Stomach (tissue), 19 donors: ENCODE measurements at places on chromosomes 7 and 10. TPM values are rescaled to one million over a fixed set of nuclear protein-coding genes. Genes with fewer than 3 reads are reported as not detected.

DNA sequence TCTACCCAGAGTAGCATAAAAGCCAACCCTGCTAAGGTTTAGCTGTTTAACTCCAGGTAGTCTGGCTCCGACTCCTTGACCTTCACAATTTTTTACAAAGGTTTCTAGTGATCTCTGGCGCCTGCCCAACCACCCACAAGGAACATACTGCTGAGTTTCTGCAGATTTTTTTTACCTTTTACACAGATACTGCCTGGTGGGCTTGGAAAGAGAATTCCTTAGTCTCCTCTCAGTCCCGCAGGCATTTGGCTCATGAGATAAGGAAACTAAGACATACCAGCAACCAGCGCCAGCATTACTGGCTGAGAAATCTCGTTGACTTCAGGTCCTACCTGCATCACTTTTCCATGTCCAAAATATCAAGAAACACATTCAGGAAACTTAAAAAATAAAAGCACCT is 51.1 kb upstream of the LYZL1 start:
- no peaks in the 10 kb centered on the region for H3K4me1 ChIP-seq
- no peak overlapping the region for H3K4me3 ChIP-seq
- DNase-seq = no peak
- no peak overlapping the region for H3K27ac ChIP-seq

CLCN1 gene
- 0.28 TPM for polyA plus RNA-seq

SPDYE2 gene
- polyA plus RNA-seq = not detected

PLEKHS1 gene
- 1.1 TPM for polyA plus RNA-seq

GRCh38 chr10:114631666-114632417 is 26.2 kb downstream of the ABLIM1 start:
- no peaks in the 10 kb centered on the region for H3K36me3 ChIP-seq
- peaks cover 3% of the 10 kb centered on the region for H3K27me3 ChIP-seq
- H3K27ac ChIP-seq = peak overlapping the region; percentile 24
- DNase-seq = peak; percentile 83
- peaks cover 68% of the 10 kb centered on the region for H3K4me1 ChIP-seq

DNA sequence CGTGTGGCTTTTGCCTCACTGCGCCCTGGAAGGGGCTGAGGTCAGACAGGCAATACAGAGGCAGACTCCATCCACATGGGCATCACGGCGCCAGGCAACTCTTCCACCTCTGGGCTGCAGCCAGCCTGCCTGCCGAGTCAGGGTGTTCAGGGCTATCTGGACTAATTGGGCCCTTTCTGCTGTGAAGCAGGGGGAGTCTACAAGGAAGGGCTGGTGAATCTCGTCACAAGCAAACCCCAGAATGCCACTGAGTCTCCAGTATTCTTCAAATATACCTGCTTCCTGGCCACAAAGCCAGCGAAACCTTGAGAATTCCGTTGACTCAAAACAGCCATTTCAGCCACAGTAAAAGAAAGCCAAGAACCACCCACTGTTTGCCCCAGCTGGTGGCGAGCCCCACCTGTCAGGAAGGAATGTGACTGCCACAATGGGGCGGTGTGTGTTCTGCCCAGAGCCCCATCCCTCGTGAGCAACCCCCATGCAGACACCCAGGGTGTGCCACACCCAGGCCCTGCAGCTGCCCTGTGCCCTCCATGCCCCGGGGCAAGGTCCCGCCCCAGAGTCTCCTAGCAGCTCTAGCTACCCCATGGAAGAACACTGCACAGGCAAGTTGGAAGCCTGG is 117.3 kb downstream of the FAM53B start:
- H3K4me1 ChIP-seq = peaks cover 64% of the 10 kb centered on the region
- peak overlapping the region; percentile 60 for H3K27ac ChIP-seq
- H3K4me3 ChIP-seq = no peak overlapping the region

H2BK1 gene
- polyA plus RNA-seq = not detected

GRCh38 chr7:55160539-55160938 is 141.7 kb downstream of the EGFR start:
- H3K4me3 ChIP-seq = no peak overlapping the region
- no peak overlapping the region for H3K27ac ChIP-seq
- H3K4me1 ChIP-seq = no peaks in the 10 kb centered on the region
- no peaks in the 10 kb centered on the region for H3K27me3 ChIP-seq

DNA sequence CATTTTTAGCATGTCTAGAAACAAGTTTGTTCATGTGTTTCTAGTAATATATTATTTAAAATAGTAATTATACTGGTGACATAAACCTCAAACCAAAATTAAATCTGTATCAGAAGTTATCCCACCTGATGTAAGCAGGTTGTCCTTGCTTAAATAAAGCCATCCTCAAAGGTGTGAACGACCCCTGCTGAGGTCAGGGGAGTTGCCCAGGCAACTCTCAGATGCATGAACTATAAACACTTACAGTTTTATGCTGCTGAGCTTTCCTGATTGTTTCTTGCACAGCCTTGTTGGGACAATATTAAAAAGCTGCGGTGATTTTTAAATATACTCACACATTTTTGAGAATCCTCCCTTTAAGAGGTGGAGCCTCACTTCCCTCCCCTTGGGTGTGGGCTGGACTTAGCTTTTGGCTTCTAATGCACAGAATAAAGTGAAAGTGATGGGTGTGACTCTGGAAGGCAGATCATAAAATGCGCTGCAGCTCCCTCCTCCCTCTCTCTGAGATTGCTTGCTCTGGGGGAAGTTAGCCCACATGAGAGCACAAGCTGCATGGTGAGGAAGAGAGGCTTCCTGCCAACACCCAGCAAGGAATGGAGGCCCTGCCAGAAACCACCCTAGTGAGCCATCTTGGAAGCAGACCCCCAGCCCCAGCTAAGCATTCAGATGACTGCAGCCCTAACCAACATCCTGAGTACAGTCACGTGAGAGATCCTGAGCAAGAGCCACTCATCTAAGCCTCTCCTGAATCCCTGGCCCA is 152.7 kb downstream of the SKIDA1 start:
- H3K27ac ChIP-seq = no peak overlapping the region
- DNase-seq = peak; percentile 90
- no peaks in the 10 kb centered on the region for H3K27me3 ChIP-seq
- H3K4me1 ChIP-seq = peaks cover 6% of the 10 kb centered on the region
- no peaks in the 10 kb centered on the region for H3K36me3 ChIP-seq
- H3K4me3 ChIP-seq = no peak overlapping the region

TMEM184A gene
- 3.8 TPM for polyA plus RNA-seq

- H3K4me3 ChIP-seq = no peak overlapping the region
- H3K36me3 ChIP-seq = no peaks in the 10 kb centered on the region
- H3K4me1 ChIP-seq = peaks cover 9% of the 10 kb centered on the region
- H3K27me3 ChIP-seq = no peaks in the 10 kb centered on the region
- no peak for DNase-seq
- H3K27ac ChIP-seq = no peak overlapping the region
These were observed 254.7 kb downstream of the KLF6 start for GRCh38 chr10:3530346-3530745.

LRIT1 gene
- polyA plus RNA-seq = not detected

GRCh38 chr10:110810625-110811024 is 61.1 kb upstream of the PDCD4 start:
- no peak overlapping the region for H3K27ac ChIP-seq
- H3K4me1 ChIP-seq = no peaks in the 10 kb centered on the region
- no peaks in the 10 kb centered on the region for H3K27me3 ChIP-seq
- no peaks in the 10 kb centered on the region for H3K36me3 ChIP-seq
- no peak for DNase-seq

MINDY4 gene
- polyA plus RNA-seq = 1.7 TPM

SFRP5 gene
- polyA plus RNA-seq = 0.75 TPM

SLC18A2 gene
- 0.43 TPM for polyA plus RNA-seq

DNA sequence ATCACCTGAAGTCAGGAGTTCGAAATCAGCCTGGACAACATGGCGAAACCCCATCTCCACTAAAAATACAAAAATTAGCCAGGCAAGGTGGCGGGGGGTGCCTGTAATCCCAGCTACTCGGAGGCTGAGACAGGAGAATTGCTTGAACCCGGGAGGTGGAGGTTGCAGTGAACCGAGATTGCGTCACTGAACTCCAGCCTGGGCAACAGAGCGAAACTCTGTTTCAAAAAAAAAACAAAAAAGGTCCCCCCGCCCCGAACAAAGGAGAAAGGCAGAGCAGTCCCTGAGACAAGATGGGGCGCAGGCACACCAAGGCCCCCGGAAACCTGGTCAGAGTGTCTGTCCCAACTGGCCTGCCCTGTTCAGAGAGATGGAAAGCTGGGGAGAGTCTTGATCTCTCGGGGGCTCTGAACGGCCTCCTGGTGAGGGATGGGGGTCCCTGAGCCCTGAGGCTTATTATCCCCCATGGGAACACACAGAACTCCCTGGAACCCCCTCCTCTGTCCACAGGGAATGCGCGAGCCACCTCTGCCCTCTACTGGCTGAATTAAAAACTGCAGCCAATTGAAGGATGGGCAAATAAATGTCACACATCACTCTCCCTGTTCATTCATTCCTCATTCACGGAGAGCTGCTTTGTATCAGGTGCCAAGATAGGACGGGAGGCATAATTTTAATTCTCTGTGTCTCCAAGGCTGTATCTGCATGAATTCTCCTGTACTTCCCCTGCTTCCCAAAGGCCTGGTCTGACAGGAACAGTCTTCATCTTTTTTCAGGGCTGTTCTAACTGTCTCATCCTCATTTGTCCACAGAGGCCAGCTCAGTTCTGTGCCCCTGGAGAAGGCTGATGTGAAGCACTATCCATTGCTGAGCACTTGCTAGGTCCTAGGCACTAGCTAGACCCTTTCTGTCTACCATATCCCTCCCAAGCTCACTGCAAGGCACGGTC is 28.9 kb downstream of the MAT1A start:
- no peak overlapping the region for H3K27ac ChIP-seq
- no peaks in the 10 kb centered on the region for H3K36me3 ChIP-seq
- peak; percentile 49 for DNase-seq
- no peak overlapping the region for H3K4me3 ChIP-seq

DNA sequence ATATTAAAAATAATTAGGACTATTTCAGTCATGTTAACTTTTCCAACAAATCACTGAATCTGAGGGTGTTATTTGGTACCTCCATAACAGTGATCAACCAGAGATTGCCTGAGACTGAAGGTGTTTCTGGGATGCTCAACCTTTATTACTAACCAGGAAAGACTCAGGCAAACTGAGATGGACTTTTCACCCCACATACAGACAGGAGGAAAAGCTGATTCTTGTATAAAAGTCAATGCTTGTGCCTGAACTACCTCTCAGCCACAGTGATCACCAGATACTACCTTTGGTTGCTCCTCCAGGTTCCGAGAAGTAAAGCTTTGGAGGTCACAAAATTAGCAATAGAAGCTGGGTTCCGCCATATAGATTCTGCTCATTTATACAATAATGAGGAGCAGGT is 1.9 kb downstream of the AKR1C3 start:
- no peak for DNase-seq
- H3K4me3 ChIP-seq = peak overlapping the region; percentile 44

RTKN2 gene
- polyA plus RNA-seq = 3.0 TPM

AGBL3 gene
- 0.93 TPM for polyA plus RNA-seq

DNA sequence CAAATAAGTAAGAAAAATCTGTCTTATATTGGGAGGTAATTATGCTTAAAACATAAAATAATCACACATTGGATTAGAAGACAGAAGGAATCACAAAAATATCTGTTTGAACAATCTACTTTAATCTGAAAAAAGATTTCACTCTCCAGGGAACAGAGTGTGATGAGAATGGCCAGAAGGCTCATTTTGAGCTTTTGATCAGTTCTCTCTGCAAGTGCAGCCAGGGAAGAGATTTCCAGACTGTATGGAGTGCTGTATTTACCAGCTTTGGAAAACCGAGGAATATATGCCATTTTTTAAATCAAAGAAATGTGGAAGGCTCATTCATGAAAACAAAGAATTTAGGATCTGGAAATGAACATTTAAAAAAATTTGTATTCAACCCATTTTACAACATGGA is 83.0 kb upstream of the WAC start:
- no peaks in the 10 kb centered on the region for H3K36me3 ChIP-seq
- H3K4me1 ChIP-seq = no peaks in the 10 kb centered on the region
- no peak for DNase-seq
- no peaks in the 10 kb centered on the region for H3K27me3 ChIP-seq

- no peak overlapping the region for H3K27ac ChIP-seq
- H3K27me3 ChIP-seq = no peaks in the 10 kb centered on the region
- DNase-seq = no peak
- peaks cover 54% of the 10 kb centered on the region for H3K4me1 ChIP-seq
- H3K4me3 ChIP-seq = no peak overlapping the region
These were observed 83.9 kb downstream of the TCF7L2 start for GRCh38 chr10:113033991-113034390.

DNA sequence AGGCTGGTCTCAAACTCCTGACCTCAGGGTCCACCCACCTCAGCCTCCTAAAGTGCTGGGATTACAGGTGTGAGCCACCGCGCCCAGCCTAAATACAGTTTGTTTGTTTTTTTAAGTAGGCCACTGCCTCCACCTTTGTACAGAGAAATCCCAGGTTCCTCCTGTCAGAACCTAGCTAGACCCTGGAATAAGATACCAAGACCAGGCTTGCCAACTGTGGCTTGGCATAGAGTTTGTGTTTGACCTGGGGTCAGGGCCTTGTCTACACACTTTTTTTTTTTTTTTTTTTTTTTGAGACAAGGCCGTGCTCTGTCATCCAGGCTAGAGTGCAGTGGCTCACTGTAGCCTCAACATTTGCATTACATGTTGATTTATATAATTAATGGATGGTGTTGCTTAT is 34.3 kb upstream of the DNAH11 start:
- no peaks in the 10 kb centered on the region for H3K27me3 ChIP-seq
- no peak for DNase-seq
- H3K4me3 ChIP-seq = no peak overlapping the region

CACUL1 gene
- polyA plus RNA-seq = 5.3 TPM

PBLD gene
- 35.0 TPM for polyA plus RNA-seq

- DNase-seq = no peak
- H3K4me3 ChIP-seq = no peak overlapping the region
- no peaks in the 10 kb centered on the region for H3K36me3 ChIP-seq
- no peaks in the 10 kb centered on the region for H3K27me3 ChIP-seq
- peaks cover 4% of the 10 kb centered on the region for H3K4me1 ChIP-seq
- H3K27ac ChIP-seq = no peak overlapping the region
These were observed 370.7 kb upstream of the MGMT start for GRCh38 chr10:129096065-129096984.

FBXO24 gene
- polyA plus RNA-seq = 0.44 TPM

OR9A2 gene
- polyA plus RNA-seq = not detected

- H3K27me3 ChIP-seq = no peaks in the 10 kb centered on the region
- no peak for DNase-seq
- H3K4me3 ChIP-seq = no peak overlapping the region
- H3K4me1 ChIP-seq = no peaks in the 10 kb centered on the region
These were observed 29.1 kb downstream of the ZC3HC1 start for GRCh38 chr7:130022115-130022514.

CCL24 gene
- 4.6 TPM for polyA plus RNA-seq

CDHR3 gene
- 2.3 TPM for polyA plus RNA-seq

DNA sequence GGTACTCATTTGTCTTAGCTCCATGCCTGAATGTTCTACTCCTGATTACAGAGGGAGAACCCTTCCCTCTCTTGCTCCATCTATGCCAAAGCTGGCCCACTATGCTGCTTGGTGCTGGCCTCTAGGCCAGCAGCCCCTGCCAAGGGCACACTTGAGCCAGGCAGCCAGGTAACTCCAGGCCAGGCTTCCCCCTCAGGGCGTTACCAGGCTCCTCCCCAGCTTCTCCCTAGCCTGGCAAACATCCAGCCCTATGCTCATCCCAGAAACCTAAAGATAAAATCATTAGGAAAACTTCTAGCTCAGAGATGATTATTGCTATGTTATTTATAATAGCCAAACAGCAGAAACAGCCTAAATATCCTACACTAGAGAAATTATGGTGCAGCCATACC is 103.7 kb downstream of the KCNMA1 start:
- H3K4me3 ChIP-seq = no peak overlapping the region
- H3K27me3 ChIP-seq = no peaks in the 10 kb centered on the region
- H3K4me1 ChIP-seq = no peaks in the 10 kb centered on the region
- DNase-seq = no peak
- no peaks in the 10 kb centered on the region for H3K36me3 ChIP-seq

PRKG1 gene
- 3.7 TPM for polyA plus RNA-seq

STARD3NL gene
- 23.8 TPM for polyA plus RNA-seq
